ENCODE measurements at places on chromosomes 7 and 10.
A peak's percentile ranks its signal among the peaks of the same experiment; 100 is the strongest.

DNA sequence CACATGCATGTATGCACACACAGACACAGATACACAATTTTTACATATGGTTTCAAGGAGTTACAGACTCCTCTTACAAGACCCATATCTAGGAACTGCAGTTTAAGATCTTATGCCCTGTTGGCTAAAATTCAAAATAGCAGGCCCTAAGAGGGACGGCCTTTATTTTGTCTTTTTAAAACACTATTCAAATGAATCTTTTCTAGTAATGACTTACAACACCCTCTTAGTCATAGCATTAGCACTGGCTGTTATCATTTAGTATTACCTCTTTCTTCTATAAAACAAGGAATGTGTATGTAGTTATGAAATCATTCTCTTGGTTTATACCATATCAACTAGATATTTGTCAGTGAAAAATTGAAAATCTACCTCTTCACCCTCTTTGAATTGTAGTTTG is 15.3 kb downstream of the PAPSS2 start:
- no peak for DNase-seq

- no peak for DNase-seq
These were observed 74.4 kb upstream of the LSM8 start for GRCh38 chr7:118109607-118110006.

DNA sequence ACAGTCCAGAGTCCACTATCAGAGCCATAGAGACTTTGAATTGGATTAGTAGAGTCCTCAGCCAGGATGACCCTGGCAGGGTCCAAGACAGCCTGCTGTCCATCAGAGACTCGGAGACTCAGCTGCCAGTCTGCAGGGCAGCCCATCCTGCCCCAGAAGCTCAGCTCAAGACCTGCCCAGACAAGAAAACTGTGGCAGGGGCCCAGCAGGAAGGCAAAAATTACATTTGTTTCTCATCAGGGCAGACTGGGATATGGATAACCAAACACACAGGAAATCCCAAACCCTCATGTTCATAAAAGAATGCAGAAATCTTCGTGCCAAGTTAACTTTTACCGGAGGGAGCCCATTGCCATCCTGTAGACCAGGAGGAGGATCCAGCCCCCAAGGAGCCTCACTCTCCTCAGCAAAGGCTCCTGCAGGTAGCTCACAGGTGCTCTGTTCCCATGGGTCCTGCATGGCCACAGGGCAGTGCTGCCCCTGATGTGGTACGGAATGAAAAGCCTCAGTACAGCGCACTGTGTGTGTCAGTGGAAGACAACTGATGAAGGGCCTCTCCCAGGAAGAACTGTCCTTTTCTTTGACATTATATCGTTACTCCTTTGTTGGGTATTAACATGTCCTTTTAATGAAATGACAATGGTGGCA is 222.2 kb downstream of the KCNMA1 start:
- DNase-seq = no peak

- DNase-seq = no peak
These were observed 41.4 kb downstream of the ZRANB1 start for GRCh38 chr10:124983321-124983720.

GRCh38 chr10:132848951-132849545 is 63.1 kb upstream of the NKX6-2 start:
- no peak for DNase-seq

- DNase-seq = no peak
These were observed 30.1 kb downstream of the BTBD16 start for GRCh38 chr10:122301055-122301810.

- no peak for DNase-seq
These were observed 52.2 kb downstream of the C10orf120 start for GRCh38 chr10:122647383-122647968.

DNA sequence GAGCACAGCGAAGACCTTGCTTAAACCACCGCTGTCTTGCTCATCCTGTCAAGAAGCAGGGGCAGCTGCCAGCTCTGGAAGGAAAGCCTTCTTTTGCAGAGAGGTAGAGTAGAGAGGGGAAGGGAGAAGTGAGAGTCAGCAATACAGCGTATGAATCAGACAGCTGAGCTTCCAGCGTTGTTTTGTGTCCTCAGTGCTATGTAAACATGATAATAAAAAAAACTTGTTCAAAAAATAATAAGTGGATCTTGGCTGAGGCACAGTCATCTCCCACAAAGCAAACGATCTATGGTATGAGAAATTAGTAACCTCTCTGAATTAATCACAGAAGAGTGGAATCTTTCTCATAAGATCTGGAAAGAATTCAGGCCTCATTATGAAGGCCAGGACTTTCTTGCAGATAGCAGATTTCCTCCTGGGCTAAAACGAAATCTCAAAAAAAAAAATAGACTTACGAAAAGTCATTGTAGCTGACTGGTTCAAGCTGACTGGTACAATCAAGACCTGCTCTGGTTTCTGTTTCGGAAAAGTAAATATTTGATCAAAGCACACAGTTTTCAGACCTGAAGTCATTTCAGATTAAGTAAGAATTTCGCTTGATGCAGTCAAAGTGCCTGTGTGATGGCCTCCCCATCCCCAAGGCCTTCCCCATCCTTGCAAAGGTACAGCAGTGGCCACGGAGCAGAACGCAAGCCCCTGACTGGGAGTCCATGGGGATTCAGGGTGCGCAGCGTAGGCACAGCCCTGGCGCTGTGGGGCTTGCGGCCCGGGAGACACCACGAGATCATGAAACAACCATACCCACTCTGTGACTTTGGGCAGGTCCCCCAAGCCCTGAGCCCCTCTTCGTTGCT is 29.4 kb downstream of the CHST15 start:
- no peak for DNase-seq

DNA sequence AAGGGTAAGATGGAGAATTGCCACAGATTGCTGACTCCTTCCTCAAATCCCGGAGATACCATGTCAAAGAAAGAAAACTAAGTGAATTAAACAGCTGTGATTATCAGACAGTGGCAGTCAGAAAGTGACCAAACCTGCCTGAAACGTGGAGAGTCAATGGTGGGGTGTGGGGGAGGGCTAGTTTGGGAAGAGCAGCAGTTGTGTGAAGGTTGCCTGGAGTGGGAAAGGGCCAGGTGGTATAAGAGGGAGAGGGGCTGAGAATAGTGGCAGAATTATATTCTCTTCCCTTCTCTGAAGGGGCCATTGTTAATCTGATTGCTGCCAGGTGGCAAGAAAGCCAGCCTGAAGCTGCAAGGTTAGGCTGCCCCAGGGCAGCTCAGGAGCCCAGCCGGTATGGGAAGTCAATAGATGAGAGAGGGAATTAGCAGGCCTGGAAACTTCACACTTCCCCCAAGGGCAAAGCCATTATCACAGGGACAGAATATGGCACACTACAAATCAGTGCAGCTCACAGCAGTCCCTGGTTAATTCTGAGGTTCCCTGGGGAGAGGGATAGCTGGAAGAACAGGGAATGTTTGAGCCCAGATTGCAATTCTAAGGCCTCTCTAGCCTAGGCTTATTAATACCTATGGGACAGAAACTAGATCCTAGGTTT is 83.9 kb upstream of the ITGB1 start:
- no peak for DNase-seq

GRCh38 chr10:44627591-44628354 is 242.9 kb upstream of the CXCL12 start:
- no peak for DNase-seq

DNA sequence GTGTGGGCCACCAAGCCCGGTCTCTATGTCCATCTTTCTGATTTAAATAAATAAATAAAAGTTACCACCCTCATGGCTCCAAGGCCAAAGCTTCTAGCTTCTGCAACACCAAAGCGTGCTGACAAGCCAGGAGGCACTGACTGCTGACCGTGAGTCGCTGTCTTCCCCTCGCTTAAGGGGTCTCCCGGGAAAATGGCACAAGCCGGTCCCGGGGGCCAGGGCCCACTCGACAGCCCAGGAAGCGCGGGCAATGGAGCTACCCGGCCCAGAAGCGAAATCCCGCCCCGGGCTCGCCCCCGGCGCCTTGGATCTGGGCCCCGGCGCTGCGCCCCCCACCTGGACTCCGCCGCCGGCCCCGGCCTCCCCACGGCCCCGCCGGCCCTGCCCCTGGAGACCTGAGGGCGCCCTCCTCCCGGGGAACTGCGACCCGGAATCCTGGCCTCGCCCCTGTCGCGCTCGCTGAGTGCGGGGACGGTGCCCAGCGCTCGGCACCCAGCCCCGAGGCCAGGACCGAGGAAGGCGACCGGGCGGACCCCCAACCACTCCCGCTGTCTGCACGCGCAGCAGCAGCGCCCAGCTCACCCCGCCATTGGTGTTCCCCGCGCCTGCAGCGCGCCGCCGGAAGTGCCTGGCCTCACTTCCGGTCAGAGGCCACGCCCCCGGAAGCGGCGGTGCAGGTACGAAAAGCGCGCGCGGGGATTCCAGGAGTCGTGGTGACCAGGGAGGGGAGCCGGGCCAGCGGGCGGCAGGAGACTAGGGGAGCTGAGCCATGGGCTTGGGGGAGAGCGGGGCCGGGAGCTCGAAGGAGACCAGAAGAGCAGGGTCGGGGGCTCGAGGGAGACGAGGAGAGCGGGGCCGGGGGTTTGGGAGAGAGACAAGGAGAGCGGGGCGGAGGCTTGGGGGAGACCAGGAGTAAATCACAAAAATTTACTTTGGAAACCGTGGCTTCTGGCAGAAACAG is at the start of the genes MRM2 and NUDT1:
Gene MRM2, minus strand, starts transcription at position 626 of the 961 bp plus-strand sequence. Its CDS starts 36 bp downstream, at position 590.
Gene NUDT1, plus strand, starts transcription at position 647 of the 961 bp plus-strand sequence. CDS start 2,349 bp downstream, outside the sequence.
- DNase-seq = peak; percentile 51

- DNase-seq = no peak
These were observed 25.2 kb upstream of the SRPK2 start for GRCh38 chr7:105413887-105414437.

DNA sequence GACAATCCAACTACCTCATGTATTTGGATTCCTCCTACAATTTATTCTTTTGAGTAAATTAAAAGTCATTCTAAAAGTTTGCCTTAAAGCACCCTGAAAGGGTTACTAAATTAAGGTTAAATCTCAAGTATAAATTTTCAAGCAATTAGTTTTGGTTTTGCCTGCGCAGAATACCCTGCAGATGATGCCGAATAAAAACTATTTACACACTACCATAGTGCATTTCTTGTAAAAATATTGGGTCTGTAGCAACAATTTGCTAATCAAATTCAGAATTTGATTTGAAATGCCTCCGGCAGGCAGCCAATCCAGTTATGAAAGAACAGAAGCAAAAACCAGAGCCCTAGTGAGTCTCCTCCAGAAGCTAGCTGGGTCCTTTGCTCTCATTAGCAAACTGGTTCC is 122.2 kb downstream of the TWIST1 start:
- no peak for DNase-seq

DNA sequence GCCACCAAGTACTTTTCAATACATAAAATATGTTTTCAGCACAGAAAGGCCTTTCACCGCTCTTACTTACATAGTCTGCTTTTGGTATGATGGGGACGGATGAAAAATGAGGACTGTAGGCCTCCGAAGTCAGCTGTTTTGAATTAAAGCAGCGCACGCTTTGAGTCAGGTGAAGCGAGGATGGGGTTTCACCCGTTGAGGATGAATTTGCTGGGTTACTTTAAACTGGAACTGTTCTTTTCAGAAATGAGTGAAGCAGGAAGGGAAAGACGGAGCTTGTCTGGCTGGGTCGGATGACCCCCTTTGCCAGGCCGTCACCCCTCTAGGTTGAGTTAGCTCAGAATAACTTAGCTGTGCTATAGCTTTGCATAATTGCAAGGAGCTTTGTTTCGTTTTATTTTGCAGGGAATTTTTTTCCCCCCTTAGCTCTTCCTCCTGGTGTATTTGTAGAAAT is 40.0 kb downstream of the CUX1 start:
- DNase-seq = no peak

DNA sequence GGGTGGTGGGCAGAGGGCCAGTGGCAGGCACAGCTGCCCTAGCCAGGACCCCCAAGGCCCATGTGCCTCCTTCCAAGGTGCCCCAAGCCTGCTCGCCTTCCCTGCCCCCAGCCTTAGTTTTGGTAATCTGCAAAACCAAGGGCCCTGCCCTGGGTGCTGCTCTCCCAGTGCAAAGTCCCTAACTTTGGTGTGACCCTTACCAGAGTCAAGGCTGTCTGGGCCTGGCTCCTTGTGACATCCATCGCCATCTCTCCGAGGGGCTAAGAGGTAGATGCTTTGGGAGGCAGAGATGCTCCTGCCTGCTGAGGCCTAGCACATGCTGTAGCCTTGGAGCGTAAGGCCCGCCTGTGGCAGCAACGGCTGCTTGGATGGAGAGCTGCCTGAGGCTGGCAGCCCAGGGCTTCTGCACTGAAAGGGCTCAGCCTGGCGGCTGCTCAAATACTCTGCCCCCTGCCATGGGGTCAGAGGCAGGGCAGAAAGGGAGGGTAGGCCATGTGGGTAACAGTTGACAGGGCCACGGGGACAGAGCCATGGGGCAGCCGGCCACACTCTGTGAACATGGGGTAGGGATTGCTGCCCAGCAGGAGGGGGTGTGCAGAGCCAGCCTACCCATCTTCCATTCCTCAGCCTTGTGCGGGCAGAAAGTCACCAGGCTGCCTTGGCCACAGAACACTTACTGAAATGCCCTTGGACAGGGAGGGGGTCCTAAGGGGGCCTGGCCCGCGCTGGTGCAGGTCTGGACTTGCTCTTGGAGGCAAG is 17.9 kb upstream of the MYL7 start:
- no peak for DNase-seq

DNA sequence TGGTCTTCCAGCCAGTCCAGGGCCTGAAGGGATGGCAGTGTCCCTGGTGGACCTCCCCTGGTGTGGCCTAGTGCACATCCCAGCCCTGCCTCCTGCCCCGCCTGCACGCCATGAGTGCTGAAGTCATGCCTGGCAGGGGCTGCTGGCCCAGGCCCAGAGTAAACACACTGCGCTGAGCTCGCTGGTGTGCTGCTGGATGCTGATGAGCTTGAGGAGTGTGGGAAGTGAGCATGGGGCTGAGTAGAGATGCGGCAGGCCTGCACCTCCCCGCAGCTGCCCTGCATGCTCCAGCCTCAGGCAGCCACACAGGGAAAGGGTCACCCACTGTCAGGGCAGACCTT is 43.2 kb downstream of the HTRA1 start:
- no peak for DNase-seq

DNA sequence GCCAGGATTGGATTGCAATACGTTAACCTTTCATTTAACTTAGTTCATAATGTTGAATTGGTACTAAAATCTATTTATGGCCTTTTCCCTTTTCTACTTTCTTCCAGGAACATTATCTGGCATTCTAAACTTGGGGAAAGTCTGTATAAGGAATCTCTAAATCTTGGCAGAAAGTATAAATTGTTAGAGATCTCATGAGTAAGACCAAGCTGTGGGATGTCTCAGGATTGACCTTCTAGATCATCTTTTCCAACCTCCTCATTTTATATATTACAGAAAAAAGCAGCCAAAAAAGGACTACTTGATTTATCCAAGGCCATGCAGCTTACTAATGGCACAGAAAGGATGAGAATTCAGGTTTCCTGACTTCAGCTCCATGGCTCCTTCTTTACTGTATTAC is 598.3 kb downstream of the INHBA start:
- DNase-seq = no peak
